ENCODE measurements at places on chromosomes 1 and 21.

GRCh38 chr1:233081735-233082134, 131.3 kb downstream of the NTPCR start:
- no peak for DNase-seq

GRCh38 chr1:201381130-201381529, 3.6 kb upstream of the TNNT2 start:
- no peak for DNase-seq

- no peak for DNase-seq
Observed at GRCh38 chr21:35368326-35368725, 319.2 kb upstream of the RUNX1 start.

- no peak for DNase-seq
Observed at GRCh38 chr1:59554011-59554663, 257.2 kb downstream of the FGGY start.

DNA sequence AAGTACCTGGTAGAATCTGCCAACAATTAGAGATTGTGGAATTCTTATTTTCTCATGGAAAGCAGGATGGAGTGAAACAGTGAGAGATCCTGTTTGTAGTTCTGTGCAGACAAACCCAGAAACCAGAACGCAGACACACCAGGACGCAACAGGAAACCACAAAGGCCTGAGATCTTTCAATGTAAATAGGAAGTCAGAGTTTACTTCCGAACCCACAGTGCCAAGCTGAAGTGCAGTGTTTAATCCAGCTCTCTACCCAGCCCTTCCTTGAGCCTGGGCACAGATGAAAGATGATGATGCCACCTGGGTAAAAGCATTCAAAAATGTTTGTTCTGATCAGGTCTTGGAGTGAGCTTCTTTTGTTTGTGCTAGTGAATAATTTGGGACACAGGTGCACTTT, 244.2 kb upstream of the HOOK1 start:
- peak; percentile 1 for DNase-seq

DNA sequence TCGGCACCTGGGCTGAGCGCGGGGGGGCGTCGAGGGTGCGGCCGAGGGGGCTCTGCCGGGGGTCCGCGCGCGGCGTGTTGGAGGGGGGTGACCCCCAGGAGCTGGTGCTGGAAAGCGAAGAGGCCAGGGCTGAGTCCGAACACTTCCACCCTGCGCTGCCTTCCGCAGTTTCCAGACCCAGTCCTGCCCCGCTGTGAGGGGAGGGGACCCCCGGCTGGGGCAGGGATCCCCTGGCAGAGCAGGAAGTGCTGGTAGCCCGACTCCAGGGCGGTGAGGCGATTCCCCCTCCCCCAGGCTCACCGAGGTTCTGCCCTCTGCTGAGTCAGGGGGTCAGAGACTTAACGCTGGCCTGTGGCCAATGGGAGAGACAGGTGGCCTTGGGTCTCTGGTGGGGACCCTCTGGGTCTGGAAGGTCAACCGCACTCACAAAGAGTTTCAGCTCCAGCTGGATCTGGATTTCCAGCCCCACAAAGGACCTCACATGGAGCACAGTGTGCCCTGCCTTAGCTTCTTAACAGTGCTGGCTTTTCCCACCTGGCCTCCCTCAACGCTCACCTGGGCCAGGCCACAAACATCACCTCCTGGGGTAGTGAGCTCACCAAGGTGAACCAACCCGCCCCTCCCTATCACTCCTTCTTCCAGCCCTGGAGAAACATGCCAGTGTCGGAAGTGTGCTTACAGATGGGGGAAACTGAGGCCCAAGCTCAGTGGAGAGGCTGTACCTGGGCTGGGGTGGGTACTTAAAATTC, 39.8 kb upstream of the SYNC start:
- DNase-seq: no peak

DNA sequence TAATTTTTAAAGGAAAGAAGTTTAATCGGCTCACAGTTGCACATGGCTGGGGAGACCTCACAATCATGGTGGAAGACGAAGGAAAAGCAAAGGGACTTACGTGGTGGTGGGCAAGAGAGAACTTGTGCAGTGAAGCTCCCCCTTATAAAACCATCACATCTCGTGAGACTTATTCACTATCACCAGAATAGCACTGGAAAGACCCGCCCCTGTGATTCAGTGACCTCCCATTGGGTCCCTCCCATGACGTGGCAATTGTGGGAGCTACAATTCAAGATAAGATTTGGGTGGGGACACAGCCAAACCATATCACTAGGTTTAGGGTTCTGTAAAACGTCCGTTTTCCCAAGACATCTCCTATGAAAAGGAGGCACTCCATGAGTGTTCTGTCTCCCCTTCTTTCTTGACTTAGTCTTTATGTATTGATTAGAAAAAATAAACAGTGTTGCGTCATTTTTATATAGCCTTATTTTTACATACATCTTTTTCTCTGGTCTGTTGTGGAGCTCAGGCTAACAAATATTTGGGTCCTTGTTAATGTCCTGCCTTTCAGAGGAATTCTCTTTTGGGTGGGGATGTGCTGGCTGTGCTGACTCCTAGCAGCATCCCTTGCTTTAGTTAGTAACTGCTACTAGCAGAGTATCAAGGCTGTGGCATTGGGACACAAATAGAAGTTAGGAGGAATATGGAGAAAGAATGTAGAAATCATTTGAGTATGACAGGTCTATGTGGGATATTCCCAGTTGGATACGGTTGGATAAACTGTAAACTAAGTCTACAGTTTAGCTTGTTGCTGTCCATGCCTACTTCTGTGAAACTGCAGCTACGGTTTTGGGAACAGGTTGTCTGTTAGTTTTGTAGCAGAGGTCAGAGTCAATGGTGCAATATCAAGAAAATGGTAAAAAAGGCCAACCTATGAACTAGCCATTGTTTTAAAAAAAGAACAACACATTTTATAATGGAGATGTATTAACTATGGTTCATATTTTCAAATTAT, 23.5 kb downstream of the BACH1 start:
- no peak for DNase-seq

GRCh38 chr1:240909701-240910457, 297.9 kb upstream of the GREM2 start:
- no peak for DNase-seq

DNA sequence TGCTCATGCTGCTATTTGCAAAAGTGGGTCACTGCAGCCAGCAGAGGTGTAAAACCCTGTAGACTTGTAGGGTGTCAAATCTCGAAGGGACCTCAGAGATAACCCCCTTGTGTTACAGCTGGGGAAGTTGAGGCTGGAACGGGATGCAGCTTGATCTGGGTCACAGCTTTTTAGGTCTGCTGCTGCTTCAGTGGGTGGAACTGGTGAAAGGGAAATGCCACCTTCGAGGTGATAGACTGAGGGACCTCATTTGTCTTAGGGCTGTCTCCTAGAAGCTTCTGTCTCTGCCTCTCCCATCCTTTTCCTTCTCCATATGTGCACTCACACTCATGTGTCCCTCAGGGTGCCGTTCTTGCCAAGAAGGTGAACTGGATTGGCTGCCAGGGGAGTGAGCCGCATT, 35.4 kb downstream of the QSOX1 start:
- DNase-seq: no peak

GRCh38 chr1:52767596-52768280, 41.5 kb downstream of the ZYG11B start:
- DNase-seq: no peak

- no peak for DNase-seq
Observed at GRCh38 chr21:38258521-38259485, 2.0 kb downstream of the KCNJ15 start.

- no peak for DNase-seq
Observed at GRCh38 chr1:159055181-159055641, 21.4 kb downstream of the AIM2 start.

DNA sequence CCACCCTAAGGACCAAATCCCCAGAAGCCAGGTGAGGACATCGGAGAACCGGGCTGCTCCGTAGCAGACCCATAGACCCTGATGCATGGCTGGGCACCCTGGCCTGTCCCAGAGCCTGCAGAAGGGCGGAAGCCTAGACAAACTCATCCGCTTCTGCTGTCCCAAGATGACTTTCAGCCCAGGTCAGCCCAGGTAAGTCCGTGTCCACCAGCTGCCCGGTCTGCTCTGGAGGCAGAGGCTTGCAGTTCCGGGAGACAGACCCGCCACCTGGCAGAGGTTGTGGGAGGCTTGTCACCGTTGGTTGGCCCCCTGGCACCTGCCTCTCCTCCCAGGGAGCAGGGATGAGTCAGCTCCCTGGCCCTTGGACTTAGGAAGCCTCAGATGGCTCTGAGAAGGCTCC, 22.8 kb upstream of the POFUT2 start:
- no peak for DNase-seq

DNA sequence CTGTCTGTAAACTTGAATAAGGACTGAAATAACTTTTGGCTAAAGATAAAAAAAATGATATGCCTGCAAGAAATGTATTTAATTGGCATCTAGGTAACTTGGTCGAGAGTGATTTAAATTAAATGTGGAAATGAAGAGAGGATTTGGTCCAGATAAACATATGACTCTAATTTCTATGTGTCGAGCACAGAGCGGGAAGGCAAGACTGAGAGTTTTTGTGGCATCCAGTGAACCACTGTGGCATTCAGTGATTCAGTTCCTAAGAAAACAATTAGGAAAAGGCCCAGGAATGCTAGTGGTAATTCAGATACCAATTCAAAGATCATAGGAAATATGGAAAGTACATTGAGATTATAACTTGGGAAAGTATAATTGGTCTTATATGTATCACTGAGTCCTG, 39.6 kb downstream of the PDE4B start:
- no peak for DNase-seq

GRCh38 chr1:222034790-222035189, 292.9 kb upstream of the DUSP10 start:
- no peak for DNase-seq

DNA sequence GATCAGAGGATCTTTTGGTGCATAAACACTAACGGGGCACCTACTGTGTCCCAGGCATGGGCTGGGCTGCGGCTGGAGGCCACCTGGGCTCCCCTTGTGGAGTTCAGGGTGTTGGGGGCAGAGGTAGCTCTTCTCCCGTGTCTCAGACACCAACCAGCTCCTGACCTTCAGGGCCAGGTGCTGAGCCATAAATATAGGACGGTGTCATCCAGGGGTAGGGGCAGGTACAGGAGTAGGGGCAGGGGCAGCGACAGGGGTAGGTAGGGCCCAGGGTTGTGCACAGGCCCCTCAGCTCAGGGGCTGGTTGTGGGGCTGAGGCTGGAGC, 18.0 kb upstream of the LRRC3 start:
- no peak for DNase-seq

GRCh38 chr1:26027716-26028489, 6.3 kb downstream of the EXTL1 start:
- DNase-seq: no peak

DNA sequence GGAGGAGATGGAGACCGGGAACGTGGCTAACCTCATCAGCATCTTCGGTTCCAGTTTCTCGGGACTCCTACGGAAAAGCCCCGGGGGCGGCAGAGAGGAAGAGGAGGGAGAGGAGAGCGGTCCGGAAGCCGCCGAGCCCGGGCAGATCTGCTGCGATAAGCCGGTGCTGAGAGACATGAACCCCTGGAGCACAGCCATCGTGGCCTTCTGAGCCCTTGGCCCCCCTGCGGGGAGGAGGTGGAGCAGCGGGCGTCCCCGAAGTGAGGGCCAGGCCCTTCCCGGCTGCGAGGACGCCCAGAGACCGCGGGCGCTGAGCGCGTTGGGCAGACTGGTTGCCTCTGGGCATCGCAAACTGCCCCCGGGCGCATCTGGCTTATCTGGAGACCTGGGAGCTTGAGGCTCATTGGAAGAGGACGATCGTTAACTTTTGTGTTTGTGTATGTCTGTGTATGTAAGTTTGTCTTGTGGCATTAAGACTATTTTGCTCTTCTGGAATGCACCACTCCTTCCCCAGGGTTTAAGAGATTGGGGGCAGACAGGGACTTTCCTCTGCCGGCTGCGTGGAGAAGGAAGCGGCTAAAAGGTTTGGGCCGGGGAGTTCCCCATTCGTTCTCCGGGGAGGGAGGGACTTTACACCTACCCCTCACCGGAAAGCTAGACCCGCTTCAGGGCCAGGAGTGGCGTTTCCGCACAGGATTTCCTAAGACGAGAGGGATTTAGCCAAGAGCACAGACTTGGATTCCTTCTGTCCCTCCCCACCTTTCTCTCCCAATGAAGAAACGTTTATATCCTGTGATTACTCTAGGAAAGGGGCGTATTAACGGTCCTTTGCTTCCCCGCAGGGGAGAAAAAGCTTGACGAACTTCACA, 1.4 kb downstream of the IER5 start:
- peak; percentile 73 for DNase-seq

DNA sequence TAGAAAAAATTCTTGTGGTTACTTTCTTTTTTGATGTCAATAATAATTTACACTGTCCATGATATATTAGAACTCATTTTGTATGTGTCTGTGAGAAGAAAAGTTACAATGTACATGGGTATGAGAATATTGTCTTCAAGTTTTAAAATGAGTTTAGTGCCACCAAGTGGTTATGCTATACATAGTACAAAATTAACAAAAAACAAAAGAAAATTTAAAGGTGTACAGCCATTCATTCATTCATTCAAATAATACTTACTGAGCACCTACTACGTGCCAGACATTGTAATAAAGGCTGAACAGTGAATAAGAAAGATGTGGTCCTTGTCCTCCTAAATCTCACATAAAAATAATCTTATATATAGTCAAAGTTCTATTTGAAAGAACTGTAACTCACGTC, 27.7 kb downstream of the UCHL5 start:
- DNase-seq: no peak

- DNase-seq: no peak
Observed at GRCh38 chr1:165994107-165994506, 166.7 kb downstream of the UCK2 start.

DNA sequence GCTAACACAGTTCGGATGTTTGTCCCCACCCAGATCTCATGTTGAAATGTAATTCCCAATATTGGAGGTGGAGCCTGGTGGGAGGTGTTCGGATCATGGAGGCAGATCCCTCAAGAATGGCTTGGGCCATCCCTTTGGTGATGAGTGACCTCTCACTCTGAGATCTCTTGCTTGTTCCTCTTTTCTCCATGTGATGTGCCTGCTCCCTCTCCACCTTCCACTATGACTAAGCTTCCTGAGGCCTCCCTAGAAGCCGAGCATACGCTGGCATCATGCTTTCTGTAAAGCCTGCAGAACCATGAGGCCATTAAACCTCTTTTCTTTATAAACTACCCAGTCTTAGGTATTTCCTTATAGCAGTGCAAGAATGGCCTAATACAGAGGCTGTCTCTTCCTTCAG, 8.1 kb upstream of the PLA2G5 start:
- DNase-seq: no peak

- DNase-seq: no peak
Observed at GRCh38 chr1:145879775-145880174, 5.9 kb downstream of the ANKRD35 start.

Data from activated CD4-positive, alpha-beta T cell treated with anti-CD3 and anti-CD28 coated beads, Interleukin-2, amount 50 U/mL, for 48 hours (primary cell).